RKO (cell line): ENCODE measurements at places on chromosomes 1 and 21.

- DNase-seq: no peak
These were observed 31.9 kb downstream of the NGF start for GRCh38 chr1:115306146-115306545.

GRCh38 chr1:110207831-110208230, 2.3 kb upstream of the KCNC4 start:
- DNase-seq: peak; percentile 58

GRCh38 chr1:183249941-183250452, 63.9 kb downstream of the LAMC2 start:
- no peak for DNase-seq

GRCh38 chr1:165661703-165662102, 30.7 kb downstream of the MGST3 start:
- DNase-seq: no peak

GRCh38 chr1:6121021-6121421, 59.1 kb downstream of the CHD5 start:
- DNase-seq: no peak

DNA sequence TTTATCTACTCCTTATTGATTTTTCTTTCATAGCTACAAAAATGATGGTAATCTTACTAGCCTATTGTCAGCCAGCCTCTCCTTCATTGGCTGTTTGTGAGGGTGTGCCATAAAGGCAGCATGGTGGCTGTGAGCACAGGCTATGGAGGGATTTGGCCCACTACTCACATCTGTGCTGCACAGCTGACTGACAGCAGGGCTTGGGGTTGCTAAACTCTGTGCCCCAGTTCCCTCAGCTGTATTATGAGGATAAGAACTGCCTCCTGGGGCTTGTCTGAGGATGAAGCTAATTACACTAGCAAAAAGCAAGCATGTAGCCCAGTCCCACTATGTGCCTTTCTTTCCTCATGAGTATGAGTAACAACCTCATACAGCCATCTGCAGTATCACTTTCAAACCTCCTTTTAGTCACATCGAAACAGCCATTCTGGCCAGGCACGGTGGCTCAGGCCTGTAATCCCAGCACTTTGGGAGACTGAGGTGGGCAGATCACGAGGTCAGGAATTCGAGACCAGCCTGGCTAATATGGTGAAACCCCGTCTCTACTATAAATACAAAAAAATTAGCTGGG, 66.2 kb downstream of the COQ8A start:
- DNase-seq: no peak

- no peak for DNase-seq
These were observed 75.4 kb upstream of the VTCN1 start for GRCh38 chr1:117286145-117286544.

DNA sequence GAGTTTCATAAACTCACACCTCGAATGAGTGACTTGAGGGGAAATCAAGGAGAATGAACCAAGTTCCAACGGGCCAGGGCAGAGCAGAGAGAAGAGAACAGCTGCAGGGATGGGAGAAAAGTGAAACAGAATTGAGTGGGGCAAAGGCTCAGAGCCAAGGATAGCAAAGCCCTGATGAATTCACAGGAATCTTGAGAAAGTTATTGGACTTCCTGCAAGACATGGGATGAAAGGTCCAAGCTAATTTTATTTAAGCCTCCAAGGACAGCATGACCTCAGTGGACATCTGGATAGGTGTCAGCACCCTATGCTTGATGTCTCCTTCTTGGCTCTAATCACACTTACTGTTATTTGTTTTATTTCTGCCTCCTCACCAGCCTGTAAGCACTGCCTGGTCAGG, 43.0 kb upstream of the RAVER2 start:
- no peak for DNase-seq

DNA sequence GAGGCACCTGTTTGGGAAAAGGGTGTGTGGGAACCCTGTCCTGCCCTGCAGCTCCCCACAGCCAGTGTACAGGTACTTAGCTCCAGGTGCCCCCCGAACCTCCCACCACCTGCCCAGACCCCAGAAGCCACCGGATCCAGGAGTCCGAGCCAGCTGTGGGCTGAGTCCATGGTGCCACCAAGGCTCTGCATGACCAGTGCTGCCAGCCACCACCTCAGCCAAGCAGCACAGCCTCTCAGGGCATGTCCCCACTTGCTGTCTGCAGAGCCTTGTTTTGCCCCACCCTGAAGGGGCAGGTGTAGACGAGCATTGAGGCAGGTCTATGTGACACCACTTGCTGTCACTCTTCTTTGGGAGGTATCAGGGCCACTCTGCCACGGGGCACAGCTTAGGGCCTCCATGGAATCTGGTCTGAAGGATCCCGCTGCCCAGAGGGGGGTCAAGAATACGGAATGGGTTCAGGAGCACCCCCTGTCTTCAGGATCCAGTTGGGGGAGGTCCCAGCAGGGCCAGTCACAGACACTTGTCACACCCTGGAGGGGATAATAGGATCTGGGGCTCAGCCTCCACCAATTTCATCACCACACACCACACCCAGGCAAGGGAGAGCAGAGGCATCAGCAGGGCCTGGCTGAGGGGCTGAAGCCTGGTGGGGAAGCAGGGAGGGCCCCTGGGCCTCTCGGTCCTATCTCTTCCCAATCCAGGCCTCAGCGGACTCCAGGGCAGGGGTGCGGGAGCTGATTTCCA, 27.7 kb downstream of the ARHGEF19 start:
- no peak for DNase-seq

GRCh38 chr1:150186789-150187559, 37.3 kb downstream of the PLEKHO1 start:
- peak; percentile 72 for DNase-seq

GRCh38 chr1:67724928-67725560, 40.0 kb downstream of the GADD45A start:
- DNase-seq: no peak

DNA sequence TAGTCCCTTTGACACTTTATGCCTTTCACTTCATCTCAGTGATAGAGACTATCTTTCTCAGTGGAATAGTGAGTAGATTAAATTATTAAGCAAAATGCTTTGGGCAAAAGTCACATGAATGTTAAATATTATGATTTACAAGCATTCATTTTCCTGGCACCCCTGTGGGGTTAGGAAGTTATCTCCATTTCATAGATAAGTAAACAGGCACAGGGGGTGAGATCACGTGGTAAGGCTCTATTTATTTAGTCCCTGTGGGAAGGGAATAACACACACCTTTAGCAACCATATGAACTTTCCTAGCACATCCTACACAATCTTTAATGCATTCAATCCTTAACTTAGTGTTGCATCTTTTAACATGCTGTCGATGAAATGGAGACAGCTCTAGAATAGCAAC, 12.3 kb downstream of the PSMB2 start:
- DNase-seq: no peak

- peak; percentile 12 for DNase-seq
These were observed 54.3 kb downstream of the ABL2 start for GRCh38 chr1:179175011-179175841.

GRCh38 chr1:51549016-51549619, 30.1 kb upstream of the EPS15 start:
- no peak for DNase-seq

DNA sequence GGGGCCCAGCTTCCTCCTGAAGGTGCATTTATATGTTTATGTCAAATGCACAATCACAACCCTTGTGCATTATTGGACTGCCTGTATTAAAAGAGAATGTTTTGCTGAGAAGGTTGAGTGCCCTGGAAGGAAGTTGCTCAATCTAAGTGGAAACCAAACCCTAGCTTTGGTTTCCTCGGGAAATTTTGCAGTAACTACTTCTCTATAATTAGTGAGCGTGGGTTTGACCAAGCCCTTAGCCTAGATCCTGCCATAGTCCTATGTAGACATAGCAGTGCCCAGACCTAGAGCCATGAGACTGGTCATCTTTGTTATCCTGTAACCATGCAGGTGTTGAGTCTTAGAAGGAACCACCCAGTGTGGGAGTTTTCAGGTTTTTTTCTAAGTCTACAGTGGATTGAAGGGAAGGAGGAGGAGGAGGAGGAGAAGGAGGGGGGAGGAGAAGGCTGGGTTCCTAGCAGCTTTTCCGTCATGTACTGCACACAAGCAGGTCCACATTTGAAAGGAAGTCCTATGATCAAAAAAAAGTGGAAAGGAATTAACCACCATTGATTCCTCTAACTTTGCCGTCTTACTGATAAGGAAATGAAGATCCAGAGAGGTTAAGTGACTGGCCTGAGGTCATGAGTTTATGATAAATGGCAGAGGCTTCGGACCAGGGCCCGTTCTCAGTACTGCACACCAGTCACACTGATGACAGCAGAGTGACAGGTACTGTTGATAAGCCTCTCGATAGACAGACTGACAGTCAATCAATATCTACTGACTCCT, 72.2 kb upstream of the LYST start:
- no peak for DNase-seq
